Activated T-helper 1 cell treated with anti-CD3 and anti-CD28 coated beads, Interleukin-2, amount 50 U/mL, for 16 hours (primary cell): ENCODE measurements at places on chromosomes 11 and 22.

DNA sequence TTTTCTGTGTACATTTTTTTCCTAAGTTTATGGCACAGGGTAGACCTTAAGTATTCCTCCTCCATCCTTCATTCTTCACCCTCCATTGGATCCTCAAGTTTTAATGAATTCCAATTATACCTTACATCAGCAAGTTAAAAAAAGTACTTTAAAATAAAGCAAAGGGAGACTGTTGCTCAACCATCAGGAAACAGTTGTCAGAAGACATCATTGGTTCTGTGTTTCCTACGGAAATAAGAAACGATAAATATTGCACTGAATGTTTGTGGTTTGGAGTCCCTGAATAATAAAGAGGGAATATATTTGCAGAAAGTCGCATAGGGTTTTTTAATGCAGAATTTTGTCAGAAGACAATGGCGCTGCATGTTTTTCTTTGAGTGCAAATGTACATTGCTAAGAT lies 28.1 kb upstream of the LDHA start:
- no peak for DNase-seq

GRCh38 chr11:1310318-1310687 lies 871 bp upstream of the TOLLIP start:
- DNase-seq, result no peak

- no peak for DNase-seq
Measured at GRCh38 chr11:79472819-79473529, 32.1 kb upstream of the TENM4 start.

GRCh38 chr11:34358258-34358727 lies 483 bp upstream of the ABTB2 start:
- no peak for DNase-seq

GRCh38 chr11:39960206-39960605 lies 1499.2 kb downstream of the LRRC4C start:
- DNase-seq, result no peak

DNA sequence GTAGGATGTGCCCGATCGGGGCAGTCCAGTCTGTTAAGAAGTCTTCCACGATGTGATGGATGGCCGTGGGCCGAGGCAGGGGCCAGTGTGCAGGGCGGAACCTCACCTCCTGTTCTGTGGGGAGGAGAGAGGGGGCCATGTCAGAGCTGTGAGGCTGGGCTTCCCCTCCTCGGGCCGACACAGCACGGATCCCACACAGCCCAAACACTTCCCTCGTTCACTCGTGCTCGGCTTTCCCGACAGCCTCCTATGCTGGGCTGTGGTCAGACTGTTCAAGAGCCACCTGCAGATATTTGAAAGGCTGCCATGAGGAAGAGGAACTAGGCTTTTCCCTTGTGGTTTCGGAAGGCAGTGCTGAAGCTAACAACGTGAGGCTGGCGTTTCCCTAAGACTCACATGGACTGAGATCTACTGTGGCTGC lies 12.3 kb upstream of the TXN2 start:
- DNase-seq, result no peak

- DNase-seq, result no peak
Measured at GRCh38 chr11:2077061-2077802, 62.0 kb downstream of the IGF2 start.

GRCh38 chr22:19773470-19774040 lies 13.0 kb downstream of the TBX1 start:
- no peak for DNase-seq

DNA sequence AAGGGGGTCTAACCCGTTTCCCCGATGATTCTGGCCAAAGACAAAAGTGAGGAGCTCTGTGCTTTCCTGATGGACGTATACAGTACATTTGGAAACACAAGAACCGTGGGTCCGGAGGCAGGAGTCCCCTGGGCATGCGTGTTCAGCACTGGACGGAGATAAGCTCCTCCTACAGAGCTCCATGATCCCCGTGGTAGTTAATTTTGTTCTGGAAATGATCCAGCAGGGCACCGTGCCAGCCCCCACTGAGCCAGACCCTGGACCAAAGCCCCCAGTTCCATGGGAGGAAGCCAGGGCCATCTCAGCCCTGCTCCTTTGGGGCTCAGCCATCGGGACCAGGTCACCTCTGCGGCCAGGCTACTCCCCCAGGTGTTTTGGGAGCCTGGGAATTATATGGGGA lies 83.3 kb downstream of the TRMU start:
- no peak for DNase-seq

GRCh38 chr11:66112601-66113499 lies 42.8 kb downstream of the PACS1 start:
- no peak for DNase-seq

DNA sequence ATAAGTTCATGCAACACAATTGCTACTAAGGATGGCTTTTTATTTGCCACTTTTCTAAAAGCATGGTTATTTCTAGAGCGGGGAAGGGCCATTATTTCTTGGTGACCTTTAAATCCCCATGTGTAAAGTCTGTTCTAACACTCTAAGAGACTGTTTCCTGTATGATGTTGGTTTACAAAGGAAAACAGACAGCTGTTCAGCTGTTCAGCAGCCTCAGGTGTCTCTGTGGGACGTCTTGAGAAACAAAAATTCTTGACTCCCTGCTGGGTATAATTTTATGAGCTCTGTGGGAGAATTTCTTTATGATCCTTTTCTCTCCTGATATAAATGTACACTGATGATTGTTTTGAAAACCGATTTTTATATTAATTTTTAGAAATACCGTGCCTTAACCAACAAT lies 13.9 kb downstream of the MUC15 start:
- no peak for DNase-seq

GRCh38 chr11:26987731-26988130 lies 6.2 kb upstream of the FIBIN start:
- no peak for DNase-seq

DNA sequence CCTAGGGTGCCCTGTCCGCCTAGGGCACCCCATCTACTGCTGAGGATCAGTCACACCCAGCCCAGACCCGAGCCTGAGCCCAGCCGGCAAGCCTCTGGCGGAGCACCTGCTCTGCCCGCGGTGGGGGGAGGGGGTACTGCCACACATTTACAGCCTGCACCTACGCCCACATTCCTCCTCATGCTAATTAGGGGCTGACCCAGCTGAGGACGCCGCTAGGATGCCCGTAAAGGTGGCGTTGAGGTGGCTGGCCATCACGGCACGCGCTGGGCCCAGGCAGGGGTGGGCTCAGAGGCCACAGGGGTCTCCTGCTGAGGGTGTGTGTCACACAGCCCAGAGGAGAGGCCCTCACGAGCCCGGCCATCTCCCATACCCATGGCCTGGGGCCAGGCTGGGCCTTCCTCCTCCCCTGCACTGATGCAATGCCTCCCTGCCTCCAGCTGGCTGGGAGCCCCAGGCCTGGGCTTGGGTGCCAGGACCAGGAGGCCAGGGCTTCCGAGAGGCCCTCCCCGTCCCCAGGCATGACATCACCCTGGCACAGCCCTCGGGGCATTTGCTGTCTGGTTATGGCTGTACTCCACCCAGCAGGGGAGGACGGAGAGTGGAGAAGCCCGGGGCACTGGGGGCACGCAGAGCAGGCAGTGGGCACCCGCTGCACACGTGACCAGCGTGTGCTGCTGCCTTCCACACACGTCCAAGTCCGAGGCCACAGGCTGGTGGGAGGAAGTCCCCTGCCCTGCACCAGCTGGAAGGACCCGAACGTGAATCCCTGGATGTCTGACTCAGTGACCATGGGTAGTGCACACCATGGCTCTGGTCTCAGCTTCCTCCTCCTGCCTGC lies 12.7 kb downstream of the DUSP8 start:
- no peak for DNase-seq

- no peak for DNase-seq
Measured at GRCh38 chr11:45683271-45684058, 18.0 kb upstream of the CHST1 start.

- DNase-seq, result no peak
Measured at GRCh38 chr22:46457502-46458488, 79.6 kb downstream of the CELSR1 start.

- no peak for DNase-seq
Measured at GRCh38 chr11:83219095-83219494, 25.6 kb downstream of the ANKRD42 start.

DNA sequence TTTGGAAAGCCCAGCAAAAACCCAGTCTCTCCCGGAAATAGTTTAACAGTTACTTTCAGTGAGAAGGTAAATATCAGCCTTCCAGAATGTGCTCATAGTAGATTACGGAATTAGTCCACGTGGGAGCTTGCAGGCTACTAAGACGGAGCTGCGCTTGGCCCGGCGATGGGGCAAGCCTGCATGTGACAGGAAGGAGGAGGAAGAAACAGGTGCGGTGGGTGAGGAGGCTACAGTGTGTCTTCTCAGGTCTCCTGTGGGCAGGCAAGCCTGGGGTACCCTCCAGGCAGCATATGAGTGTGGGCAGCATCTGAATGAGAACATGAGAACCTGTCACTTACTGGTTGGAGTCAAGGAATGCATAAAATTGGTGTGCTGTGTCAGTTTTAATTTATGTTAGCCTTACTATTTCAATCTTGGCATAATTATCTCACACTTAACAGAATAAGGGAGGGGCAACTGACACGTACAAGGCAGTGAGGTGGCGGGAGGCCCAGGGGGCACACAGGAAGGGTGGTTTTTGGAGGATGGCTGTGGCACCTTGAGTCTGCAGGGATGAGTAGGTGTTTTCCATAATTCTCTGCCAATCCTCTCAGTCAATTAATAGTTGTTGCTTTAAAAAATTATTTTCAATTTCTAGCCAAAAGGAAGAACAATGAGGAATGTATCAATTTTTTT lies 35.7 kb downstream of the CLMP start:
- DNase-seq, result no peak

- DNase-seq, result no peak
Measured at GRCh38 chr11:124176925-124177715, 6.0 kb upstream of the OR10D3 start.

DNA sequence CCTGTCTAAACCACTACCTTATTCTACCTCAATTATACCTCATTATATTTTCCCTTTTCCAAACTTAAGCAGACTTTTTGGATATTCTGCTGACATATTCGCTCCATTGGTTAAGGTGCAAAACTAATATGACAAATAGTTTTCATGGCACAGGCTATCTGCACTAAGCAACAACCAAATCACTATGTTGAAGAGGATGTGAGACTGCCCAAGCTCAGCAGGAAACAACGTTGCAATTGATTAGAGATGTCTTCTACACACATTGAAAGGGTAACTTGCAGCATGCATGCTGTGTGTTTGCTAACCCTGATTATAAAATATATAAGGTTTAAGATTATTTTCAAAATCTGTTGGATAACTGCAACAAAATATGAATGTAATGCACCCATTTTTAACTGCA lies 61.6 kb downstream of the STK33 start:
- no peak for DNase-seq

GRCh38 chr22:35057155-35057554 lies 8.8 kb upstream of the ISX start:
- no peak for DNase-seq

DNA sequence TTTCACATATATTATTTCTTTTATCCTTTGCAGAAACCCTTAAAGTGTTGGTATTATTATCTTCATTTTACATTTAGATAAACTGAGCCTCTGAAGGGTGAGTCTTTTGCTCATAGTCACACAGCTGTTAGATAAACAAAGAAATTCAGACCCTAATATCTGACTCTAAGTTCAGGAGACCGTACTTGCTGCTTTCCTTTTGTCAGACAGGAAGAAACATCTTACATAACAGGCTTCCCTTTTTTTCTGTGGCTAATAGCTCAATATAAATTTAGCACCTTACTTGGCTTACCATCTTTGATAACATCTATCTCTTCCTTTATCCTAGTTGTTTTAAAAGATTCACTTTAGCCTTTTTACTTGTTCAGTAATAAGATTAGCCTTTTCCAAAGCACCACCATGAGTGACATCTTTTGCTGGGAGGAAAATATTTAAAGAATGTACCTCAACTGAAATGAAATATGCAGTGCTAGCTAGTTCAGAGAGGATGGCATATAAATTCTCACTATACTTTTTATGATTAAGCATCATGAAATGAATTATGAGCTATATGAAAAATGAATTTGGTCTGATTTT lies 128.6 kb downstream of the WNT11 start:
- DNase-seq, result no peak

- no peak for DNase-seq
Measured at GRCh38 chr22:49568751-49569285, 258.9 kb downstream of the BRD1 start.

- DNase-seq, result no peak
Measured at GRCh38 chr11:106193956-106194355, 116.5 kb downstream of the AASDHPPT start.

GRCh38 chr11:113338730-113339129 lies 24.3 kb downstream of the TTC12 start:
- DNase-seq, result no peak

- DNase-seq, result no peak
Measured at GRCh38 chr11:10993640-10994039, 135.8 kb upstream of the ZBED5 start.

- no peak for DNase-seq
Measured at GRCh38 chr11:113521737-113522517, 46.7 kb upstream of the DRD2 start.

DNA sequence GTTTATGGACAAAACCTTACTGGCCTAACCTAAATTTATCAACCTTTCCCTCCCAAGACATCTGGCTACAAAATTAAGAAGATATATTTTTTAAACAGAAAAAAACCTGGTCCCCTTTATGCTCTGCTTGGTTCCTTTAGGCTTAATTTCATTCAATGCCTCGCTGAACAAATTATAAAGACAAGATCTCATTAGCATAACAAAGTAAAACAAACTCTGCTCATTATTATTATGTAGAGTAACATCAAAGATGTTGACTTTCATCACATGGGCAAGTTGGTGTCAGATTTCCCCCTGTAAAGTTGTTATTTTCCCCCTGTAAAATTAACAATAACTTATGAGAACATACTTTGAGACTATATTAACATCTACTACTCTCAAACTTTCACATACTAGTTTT lies 11.0 kb downstream of the RRAS2 start:
- no peak for DNase-seq

DNA sequence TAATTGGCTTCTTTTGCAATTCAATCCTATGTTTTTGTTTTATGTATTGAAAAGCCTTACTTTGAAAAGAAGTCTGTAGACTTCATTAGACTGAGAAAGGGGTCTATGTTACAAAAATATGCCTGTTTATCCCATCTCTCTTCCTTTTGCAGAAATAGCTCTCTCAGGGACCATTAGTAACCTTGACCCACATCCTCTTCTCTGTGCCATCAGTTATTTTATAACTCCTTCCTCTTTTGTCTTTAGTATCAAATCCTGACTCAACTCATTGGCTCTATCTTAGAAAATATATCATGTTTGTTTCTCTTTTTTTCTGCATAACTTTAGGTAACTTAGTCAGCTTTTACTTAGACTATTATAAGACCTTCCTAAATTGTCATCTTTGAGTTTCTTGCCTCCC lies 20.3 kb downstream of the ZC3H12C start:
- no peak for DNase-seq

DNA sequence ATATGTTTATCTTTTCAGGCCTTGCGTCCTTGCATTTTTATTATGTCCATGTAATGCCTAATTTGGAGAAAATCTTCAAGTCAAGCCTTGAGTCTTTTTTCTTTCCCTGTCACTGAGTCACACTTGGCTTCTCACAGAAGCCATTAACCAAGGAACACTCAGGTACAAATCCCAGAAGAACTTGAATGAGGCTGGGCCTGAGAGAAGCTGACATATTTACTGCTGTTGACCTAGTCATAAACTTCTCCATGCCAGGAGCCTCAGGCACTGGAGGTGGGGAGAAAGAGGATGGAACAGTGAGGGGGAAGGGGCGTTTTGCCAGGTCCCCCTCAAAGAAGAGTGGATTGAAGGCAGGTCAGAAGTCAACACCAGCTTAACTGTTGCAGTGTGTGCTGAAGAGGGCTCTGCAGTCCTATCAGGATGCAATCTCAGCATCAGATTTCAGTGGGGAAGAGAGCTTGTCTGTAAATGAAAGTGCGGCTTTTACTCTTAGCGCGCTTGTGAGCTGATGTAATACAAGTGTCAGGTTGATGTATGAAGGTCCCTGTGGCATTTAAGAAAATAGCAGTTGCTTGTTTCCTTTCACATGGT lies 526.0 kb downstream of the ETS1 start:
- no peak for DNase-seq
